AG04450 (cell line): ENCODE measurements at places on chromosomes 4 and X. TPM values are rescaled to one million over a fixed set of nuclear protein-coding genes. Genes with fewer than 3 reads are reported as not detected.

The WDR45 gene
- polyA plus RNA-seq, result 78.4 and 96.1 TPM in 2 replicates

The NAP1L2 gene
- not detected in 2 replicates for polyA plus RNA-seq

GRCh38 chrX:40736170-40736505 lies 796 bp upstream of the MED14 start:
- no peak for DNase-seq

The CYLC1 gene
- polyA plus RNA-seq, result not detected in 2 replicates

DNA sequence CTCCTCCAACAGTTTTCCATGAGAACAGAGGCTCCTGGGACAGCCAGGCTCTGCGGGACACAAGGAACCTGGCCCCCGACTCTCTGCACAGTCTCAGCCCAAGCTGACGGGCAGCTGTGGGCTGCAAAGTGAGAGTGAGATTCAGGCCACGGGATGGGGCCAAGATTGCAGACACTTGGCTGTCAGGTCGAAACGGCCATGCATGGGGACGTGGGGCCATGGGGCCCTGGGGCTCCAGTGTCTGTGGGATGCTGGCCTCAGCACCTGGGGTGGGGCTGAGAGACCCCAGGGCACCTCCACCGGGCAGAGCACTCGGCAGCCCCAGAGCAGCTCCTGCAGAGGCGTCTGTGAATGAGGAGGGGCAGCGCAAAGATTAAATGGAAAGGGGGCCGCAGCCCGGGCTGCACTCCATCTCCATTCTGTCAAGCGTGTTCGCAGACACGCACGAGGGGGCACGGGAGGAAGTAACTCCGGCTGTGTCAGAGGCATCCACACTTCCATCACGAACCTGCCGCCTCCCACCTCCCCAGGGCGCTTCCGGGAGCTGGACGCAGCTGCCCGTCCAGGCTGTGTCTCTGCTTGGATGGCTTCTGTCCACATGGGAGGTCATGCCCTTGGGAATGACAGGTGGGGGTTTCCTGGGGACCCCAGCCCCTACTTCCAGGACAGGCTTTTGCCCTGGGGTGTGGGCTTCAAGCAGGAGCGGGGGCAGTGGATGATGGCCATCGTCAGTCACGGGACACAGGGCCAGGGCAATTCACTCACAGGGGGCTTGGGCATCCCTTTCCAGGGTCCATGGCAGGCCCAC lies 82.8 kb upstream of the NKX1-1 start:
- DNase-seq, result no peak

DNA sequence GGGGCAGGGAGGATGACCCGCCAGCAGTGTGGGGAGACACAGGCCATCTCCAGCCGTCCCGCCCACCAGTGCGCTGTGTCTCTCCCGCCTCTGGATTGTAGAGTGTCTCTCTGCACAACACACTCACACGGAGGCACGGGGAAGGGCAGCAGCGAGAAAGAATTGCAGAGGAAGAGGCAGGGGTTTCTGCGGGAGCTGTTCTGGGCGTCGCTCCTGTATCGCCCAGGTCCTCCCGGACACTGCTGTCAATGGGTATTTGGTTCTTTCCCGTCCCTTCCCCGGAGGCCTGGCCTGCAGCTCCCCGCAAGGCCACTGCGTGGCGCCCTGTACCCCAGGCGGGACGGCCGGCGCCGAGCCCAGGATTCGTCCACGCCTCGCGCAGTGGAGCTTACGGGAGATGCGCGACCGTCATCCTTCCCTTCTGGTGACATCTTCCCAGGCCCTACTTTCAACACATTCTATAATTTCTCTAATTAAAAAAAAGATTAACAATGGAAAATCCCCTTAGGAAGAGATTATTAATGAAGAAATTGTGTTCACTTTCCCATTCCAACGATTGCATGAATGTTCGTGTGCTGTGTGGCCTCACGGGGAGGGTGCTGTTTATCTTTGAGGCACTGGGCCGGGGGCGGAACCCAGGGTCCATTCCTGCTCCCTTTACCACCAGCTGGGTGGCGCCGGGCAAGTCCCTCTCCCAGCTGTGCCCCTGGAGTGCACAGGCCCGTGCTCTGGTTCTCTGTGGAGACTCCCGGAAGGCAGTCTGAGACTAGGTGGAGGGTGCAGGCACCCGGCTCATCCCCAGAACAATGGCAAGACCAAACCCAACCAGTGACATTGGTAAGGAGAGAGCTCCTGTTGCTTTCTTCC lies 95.7 kb downstream of the CPZ start:
- DNase-seq, result no peak

DNA sequence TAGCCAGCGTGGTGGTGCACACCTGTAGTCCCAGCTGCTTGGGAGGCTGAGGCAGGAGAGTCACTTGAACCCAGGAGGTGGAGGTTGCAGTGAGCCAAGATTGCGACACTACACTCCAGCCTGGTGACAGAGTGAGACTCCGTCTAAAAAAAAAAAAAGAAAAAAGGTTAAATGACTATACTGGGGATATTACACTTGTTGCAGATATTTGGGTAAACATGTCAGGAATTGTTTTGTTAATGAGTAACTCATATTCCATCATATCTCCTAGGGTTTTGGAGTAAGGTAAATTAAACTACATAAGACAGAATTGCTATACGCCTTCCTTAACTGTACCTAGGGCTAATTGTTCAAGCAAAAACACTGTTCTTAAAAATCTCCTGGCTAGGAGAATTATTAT lies 291.4 kb upstream of the IGFBP7 start:
- no peak for DNase-seq

The ENAM gene
- 0.05 and 0.14 TPM in 2 replicates for polyA plus RNA-seq

- DNase-seq, result no peak
Observed at GRCh38 chr4:183966371-183966770, 61.3 kb downstream of the STOX2 start.

- DNase-seq, result no peak
Observed at GRCh38 chr4:111811661-111812060, 333.6 kb upstream of the FAM241A start.
